Left ventricle myocardium superior (tissue), 1 donor: ENCODE measurements at places on chromosomes 4 and X.

DNA sequence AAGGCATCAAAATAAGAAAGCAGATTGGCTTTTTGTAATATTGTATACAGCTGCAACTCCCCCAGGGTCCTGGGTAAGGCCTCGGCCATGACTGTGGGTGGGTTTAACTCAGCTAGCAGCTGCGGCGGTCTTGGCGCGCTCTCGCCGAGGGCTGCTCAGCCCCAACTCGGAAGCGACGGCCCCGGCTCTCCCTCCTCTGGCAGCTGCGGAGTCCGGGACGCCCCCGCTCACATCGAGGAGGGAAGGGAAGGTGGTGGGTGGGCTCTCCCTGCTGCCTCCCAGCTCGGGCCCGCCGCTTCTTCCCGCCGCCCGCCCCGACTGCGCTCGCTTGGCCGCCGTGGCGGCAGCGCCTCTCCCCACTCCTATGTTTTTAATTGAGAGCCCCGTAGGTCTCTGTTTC, 51.2 kb downstream of the GPR50 start:
- DNase-seq, result no peak

- DNase-seq, result no peak
These were observed 953.4 kb downstream of the FAT4 start for GRCh38 chr4:126268106-126268505.

DNA sequence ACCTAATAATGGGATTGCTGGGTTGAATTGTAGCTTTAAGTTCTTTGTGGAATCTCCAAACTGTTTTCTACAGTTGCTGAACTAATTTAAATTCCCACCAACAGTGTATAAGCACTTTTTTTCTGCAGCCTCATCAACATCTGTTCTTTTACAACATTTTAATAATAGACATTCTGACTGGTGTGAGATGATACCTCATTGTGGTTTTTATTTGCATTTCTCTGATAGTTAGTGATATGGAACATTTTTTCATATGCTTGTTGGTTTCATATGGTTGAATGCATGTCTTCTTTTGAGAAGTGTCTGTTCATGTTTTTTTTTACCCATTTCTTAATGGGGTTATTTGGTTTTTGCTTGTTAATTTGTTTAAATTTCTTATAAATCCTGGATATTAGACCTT, 1718.9 kb downstream of the C4orf33 start:
- no peak for DNase-seq

DNA sequence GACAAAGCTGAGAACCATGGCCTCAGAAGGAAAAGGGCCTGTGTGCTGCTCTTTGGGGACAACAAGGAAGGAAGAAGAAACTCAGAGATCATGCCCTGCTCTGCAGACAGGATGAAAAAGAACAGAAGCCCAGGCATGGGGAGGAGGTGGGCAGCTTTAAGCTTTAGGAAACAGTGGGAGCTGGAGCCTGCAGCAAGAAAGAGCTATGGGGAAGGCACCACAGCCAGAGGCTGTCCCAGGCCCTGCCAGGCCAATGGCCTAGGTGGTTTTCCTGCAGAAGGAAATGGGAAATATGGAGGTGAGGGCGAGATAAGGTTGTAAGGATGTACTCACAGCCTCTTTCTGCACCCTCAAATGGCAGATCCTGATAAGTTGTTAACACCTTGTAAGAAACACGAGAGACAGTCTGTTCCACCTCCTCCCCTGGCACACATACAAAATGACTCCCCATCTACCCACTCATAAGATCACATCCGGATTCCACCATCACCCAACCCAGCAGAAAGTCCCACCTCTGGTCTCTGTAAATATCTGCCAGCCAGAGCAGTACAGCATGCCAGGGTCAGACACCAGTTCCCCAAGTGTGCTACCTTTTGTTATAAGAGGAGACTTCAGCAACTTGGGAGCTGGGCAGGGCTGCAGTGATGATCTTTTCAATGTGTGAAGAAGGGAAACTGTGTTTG, 105.2 kb downstream of the RTL5 start:
- no peak for DNase-seq

DNA sequence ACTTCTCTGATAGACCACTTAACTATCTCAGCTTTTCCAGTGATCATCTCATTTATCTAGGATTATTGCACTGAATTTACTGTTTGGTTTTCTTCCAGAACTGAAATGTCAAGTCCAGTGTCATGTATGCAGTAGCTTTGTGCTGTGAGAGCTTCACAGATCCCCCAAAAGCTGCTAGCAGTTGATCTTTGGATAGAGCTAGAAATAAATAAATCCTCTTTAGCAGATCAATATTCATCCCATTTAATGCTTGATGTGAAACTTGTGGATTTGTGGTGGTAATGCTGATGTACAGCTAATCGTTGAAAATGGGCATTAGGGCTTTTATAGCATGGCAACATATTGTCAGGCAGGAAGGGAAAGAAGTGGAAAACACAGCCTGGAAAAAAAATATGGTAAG, 509.6 kb upstream of the FAM241A start:
- DNase-seq, result no peak

DNA sequence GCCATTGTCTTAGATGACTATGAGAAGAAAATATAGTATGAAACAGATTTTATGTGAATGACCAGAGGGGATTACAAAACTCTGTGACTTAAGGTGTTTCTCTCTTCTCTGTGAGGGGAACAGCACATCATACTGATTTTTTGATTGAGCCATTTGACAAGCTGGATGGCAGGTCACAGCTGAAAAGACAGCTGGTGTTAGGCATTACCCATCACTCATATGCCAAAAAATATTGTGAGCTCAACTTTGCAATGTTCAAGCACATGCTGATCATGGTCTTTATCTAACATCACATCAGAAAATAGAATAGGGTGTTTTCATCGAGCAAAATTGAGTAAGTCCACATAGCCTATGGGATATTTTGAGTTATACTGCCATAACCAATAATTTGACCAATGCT, 86.7 kb upstream of the TECRL start:
- DNase-seq, result no peak
